ENCODE measurements at places on chromosomes 3 and 15.

DNA sequence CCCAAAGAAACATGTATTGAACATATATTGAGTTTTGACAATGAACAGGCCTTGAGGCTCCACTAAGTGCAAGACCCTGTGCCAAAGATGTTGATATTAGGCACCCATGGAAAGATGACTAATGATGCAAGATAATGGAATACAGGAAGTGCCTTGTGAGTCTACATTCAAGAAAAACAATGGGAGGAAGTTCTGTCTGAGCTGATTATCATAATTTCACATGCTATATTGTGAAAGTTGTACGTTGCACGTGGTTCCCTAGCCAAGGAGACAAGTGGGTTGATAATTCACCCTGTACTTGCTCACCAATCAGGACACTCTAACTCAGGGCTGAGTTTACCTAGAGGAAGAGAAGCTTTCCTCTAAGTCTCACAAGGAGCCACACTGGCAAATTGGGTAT is 186.9 kb upstream of the STAC start:
- no peak for DNase-seq

GRCh38 chr15:47434596-47434995 is 282.7 kb upstream of the SEMA6D start:
- DNase-seq: no peak

GRCh38 chr3:113979916-113980315 is 32.1 kb downstream of the ZDHHC23 start:
- no peak for DNase-seq

- DNase-seq: no peak
Observed at GRCh38 chr3:172626021-172626640, 84.7 kb downstream of the NCEH1 start.

GRCh38 chr3:189027626-189028155 is 144.1 kb upstream of the TPRG1 start:
- no peak for DNase-seq

DNA sequence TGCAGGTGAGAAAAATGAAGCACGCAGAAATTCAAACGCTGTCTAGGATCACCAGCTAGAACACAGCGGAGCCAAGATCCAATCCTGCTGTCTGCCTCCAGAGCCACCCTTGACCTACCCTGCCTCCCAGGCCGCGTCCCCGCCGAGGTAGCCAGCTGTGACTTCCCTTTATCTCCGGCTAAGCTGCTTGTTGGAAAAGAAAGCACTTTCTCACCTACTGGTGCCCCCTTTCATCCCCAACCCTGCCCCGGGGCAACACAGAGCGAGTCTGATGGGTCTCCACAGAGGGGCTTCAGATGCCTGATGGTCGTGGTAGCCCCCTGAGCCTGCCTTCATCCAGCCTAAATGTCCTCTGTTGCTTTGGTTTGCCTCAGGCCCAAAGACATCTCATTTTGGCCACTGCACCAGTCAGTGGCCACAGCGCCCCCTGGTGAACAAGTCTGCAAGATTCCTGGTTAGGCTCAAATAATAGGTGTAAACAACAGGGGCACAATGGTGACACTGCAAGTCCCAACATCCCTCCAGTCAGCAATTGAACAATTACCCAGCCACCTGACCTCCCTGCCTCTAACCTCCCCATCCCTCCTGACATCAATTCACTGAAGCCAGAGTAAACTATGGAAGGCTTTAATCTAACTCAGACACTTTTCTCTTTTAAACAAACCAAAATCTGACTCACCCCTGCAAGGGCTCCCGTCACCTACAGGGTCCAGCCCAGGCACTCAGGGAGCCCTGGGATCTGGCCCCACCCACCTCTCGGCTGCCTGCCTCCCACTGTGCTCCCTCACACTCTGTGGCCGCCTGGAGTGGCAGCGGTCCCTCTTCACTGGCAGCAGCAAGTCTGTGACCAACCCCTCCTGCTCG is 27.3 kb upstream of the BCL2L10 start:
- DNase-seq: peak; percentile 36

DNA sequence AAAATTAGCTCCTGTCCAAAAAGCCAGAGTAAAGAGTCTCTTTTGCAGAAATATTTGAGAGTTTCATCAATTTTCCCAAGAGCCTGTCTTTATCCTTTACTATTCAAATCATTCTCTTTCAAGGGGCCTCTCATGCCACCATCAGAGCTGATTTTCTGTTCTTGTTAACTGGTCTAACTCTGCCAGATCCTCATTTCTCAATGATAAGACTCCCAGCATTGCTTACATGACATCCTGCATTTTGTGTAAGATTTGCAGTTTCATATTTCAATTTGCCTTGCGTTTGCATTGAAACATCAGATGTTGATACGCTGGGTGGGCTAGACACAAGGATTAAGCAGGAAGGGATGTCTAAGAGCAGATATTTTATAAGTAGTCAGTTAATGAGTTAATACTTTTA is 228.7 kb downstream of the TBL1XR1 start:
- no peak for DNase-seq

All from stimulated activated CD8-positive, alpha-beta memory T cell treated with anti-CD3 and anti-CD28 coated beads, Interleukin-15, amount 100 ng/mL, for 48 hours (primary cell).